Colonic mucosa (tissue), 4 donors: ENCODE measurements at places on chromosomes 3 and 15. TPM values are rescaled to one million over a fixed set of nuclear protein-coding genes. Genes with fewer than 3 reads are reported as not detected.

GRCh38 chr15:41825572-41826535 lies 2.0 kb upstream of the JMJD7 start:
- no peak for DNase-seq
- H3K27me3 ChIP-seq = no peaks in the 10 kb centered on the region
- H3K36me3 ChIP-seq = no peaks in the 10 kb centered on the region
- H3K4me3 ChIP-seq = no peak overlapping the region

DNA sequence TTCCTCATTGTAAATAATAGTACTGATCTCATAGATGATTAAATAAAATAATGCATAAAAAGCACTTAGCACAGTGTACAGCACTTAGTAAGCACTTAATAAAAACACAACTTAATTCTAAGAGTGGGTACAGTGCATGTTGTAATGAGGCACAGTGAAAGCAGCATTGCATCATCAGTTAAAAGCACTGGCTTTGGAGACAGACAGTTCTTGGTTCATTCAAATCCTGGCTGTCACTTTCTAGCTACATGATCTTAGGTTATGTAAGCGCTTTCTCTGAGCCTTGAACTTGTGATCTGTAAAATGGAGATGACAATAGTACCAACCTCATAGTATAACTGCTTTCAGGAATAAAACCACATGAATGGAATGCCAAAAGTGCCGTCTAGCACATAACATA lies 151.5 kb downstream of the DPH6 start:
- no peak for DNase-seq
- no peak overlapping the region for H3K4me3 ChIP-seq
- H3K27ac ChIP-seq = no peak overlapping the region
- no peaks in the 10 kb centered on the region for H3K4me1 ChIP-seq
- H3K27me3 ChIP-seq = no peaks in the 10 kb centered on the region

Gene SSUH2
- total RNA-seq = 1.2 TPM

- no peaks in the 10 kb centered on the region for H3K4me1 ChIP-seq
- no peak overlapping the region for H3K4me3 ChIP-seq
- no peak for DNase-seq
- no peak overlapping the region for H3K27ac ChIP-seq
- no peaks in the 10 kb centered on the region for H3K36me3 ChIP-seq
These were observed 73.3 kb upstream of the PYGO1 start for GRCh38 chr15:55661428-55661827.

Gene WDR53
- total RNA-seq = 11.7 TPM
